ENCODE measurements at places on chromosomes 5 and 9. TPM values are rescaled to one million over a fixed set of nuclear protein-coding genes. Genes with fewer than 3 reads are reported as not detected.

Gene PCDHA3
- total RNA-seq = 0.11 TPM

Gene CFAP90
- total RNA-seq = not detected

Gene ACOT12
- not detected for total RNA-seq

Gene LRRC19
- not detected for total RNA-seq

Gene CBY3
- total RNA-seq = 0.09 TPM

Gene SHC3
- 0.17 TPM for total RNA-seq

Gene OR1Q1
- not detected for total RNA-seq

Gene ADRA1B
- total RNA-seq = 0.11 TPM

Gene RGS7BP
- not detected for total RNA-seq

Gene SPINK13
- not detected for total RNA-seq

Gene CAMK2A
- not detected for total RNA-seq
